NCI-H1105 treated with DMSO at 0.1 percent for 48 hours (cell line): ENCODE measurements at places on chromosomes 4 and X.

GRCh38 chr4:70706044-70706461 lies 15.7 kb upstream of the RUFY3 start:
- no peak for DNase-seq

GRCh38 chrX:41580423-41581064 lies 108.2 kb upstream of the GPR34 start:
- no peak for DNase-seq

DNA sequence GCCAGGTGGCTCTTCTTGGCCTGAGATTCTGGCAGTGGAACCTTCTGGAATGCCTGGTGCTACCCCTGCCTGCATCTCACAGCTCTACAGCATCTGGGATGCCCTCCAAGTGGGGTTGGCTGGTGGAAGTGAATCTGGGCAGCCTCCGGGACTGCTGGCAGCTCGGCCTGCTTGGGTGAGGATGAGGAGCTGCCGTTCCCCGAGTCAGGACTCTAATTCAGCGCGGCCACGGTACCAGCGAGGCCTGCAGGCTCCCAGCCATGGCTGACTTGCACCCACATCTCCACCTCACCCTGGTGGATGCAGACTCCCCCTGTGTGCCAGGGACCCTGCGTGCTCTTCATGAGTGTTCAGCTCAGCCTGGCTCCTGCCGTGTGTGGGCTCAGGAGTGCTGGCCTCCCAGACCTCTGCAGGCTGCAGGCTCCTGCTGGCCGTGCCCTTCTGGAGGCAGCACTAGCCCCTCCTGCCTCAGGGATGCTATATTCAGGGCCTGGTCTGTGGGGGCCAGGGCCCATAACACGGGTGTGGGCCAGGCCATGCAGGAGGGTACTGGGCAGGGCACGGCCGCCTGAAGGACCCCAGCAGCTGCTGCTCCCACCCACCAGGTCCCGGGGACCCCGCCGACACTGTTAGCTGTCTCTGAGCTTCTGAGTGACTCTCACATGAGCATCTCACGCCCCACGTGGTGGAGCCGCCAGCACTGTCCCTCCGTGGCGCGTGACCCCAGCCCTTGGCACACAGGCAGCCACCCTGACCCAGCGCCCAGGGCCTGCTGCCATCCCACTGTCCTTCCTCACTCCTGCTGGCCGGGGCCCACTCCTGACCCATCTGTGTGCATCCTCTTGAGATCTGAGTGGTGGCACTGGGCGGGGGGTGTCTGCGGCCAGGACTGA lies 10.6 kb downstream of the UVSSA start:
- no peak for DNase-seq

- no peak for DNase-seq
These were observed 23.4 kb downstream of the TRIM75 start for GRCh38 chr4:165077034-165077578.

GRCh38 chr4:152605031-152605430 lies 69.1 kb upstream of the FBXW7 start:
- DNase-seq = no peak

GRCh38 chr4:2688697-2689096 lies 67.4 kb downstream of the TNIP2 start:
- DNase-seq = no peak

GRCh38 chr4:114785570-114785969 lies 187.0 kb downstream of the UGT8 start:
- no peak for DNase-seq

DNA sequence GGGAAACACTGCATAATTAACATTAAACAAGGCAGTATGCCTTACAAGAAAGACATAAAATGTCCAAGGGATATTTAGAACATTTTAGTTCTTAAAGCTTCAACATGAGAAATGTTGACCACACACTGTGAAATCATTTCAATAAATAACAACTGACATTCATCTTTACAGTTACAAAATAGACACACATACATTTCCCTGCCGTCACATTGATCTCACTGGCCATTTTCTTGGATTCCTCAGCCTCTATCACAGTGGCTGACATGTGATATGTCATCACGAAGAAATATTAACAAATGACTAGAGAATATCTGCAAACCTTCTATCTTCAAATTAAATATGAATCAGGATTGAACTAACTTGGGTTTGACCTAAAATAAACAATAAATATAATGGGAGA lies 1.9 kb downstream of the CXCL2 start:
- DNase-seq = no peak

GRCh38 chr4:108891896-108892590 lies 129.2 kb upstream of the ETNPPL start:
- DNase-seq = no peak

GRCh38 chr4:13840502-13841190 lies 213.1 kb upstream of the BOD1L1 start:
- no peak for DNase-seq
